ENCODE measurements at places on chromosomes 7 and 10. TPM values are rescaled to one million over a fixed set of nuclear protein-coding genes. Genes with fewer than 3 reads are reported as not detected.

GPR22 gene
- total RNA-seq = not detected

CABCOCO1 gene
- total RNA-seq = not detected

OPALIN gene
- total RNA-seq = not detected

PNLIPRP1 gene
- total RNA-seq = not detected

CPVL gene
- not detected for total RNA-seq

CLRN3 gene
- not detected for total RNA-seq

C10orf143 gene
- total RNA-seq = 9.1 TPM

ITIH5 gene
- total RNA-seq = not detected

HTR5A gene
- total RNA-seq = not detected

VSTM4 gene
- not detected for total RNA-seq

SPDYE16 gene
- total RNA-seq = 0.53 TPM

VWC2 gene
- not detected for total RNA-seq

PPP1R3C gene
- total RNA-seq = not detected

ZNF248 gene
- total RNA-seq = 18.2 TPM

EXOSC1 gene
- 49.0 TPM for total RNA-seq

OR9A2 gene
- total RNA-seq = not detected

PBLD gene
- 3.0 TPM for total RNA-seq

ZNF33B gene
- total RNA-seq = 66.6 TPM

PPP1R17 gene
- total RNA-seq = 0.20 TPM
